ENCODE measurements at places on chromosomes 6 and 20.

GRCh38 chr6:81480139-81480538, 272.3 kb downstream of the TENT5A start:
- DNase-seq = no peak

- DNase-seq = no peak
Measured at GRCh38 chr6:14406614-14407331, 289.2 kb downstream of the CD83 start.

DNA sequence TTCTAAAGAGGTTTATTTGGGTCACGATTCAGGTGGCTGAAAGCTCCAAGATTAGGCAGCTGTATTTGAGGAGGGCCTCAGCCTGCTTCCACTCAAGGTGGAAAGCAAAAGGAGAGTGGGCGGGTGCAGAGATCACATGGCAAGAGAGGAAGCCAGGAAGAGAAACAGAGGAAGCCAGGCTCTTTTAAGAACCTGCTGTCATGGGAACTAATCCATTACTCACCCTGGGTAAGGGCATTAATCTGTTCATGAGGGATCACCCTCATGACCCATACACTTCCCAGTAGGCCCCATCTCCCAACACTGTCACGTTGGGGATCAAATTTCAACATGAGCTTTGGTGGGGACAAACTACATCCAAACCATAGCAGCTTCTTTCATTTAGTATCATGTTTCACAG, 53.9 kb downstream of the DHX35 start:
- no peak for DNase-seq

DNA sequence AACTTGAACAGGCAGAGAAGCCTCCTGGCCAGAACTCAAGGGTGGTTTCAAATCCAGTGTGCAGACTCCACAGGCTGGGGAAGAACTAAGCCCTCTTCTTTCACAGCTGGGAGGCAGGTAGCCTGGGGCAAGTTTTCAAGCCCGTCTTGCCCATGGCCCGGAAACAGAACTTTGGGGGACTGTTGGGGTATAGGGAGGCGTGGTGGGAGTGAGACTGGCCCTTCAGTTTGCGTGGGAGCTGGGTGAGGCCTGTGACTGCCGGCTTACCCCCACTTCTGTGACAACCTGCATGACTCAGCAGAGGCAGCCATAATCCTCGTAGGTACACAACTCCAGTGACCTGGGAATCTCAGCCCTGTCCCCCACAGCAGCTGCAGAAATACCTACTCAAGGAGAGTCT, 1125.7 kb downstream of the HACE1 start:
- DNase-seq = no peak

- no peak for DNase-seq
Measured at GRCh38 chr20:49636447-49636846, 68.5 kb upstream of the PTGIS start.

GRCh38 chr6:40672087-40672486, 84.9 kb upstream of the LRFN2 start:
- DNase-seq = no peak

- no peak for DNase-seq
Measured at GRCh38 chr6:133583907-133584427, 304.9 kb upstream of the TCF21 start.

DNA sequence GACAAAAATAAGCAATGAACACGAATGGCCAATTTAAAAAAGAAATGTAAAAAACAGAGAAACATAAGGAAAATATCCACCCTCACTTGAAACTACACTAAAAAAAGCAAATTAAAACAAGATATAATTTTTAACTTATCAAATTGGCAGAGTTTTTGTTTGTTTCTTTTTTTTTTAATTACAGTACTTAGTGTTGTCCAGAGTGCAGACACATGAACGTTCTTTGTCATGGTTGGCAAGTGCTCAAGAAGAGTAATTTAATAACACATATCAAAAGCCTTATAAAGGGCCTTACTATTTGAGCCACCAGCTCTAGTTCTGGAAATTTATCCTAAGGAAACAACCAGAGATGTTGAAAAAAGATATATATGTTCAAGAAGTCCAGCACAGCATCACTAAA, 142.3 kb downstream of the ATXN1 start:
- DNase-seq = no peak

DNA sequence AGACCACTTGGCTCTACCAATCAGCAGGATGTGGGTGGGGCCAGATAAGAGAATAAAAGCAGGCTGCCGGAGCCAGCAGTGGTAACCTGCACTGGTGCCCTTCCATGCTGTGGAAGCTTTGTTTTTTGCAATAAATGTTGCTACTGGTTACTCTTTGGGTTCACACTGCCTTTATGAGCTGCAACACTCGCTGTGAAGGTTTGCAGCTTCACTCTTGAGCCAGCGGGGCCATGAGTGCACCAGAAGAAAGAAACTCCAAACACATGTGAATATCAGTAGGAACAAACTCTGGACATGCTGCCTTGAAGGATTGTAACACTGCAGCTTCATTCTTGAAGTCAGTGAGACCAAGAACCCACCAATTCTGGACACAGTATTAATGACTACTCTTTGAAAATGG, 89.9 kb upstream of the MBOAT1 start:
- DNase-seq = no peak

DNA sequence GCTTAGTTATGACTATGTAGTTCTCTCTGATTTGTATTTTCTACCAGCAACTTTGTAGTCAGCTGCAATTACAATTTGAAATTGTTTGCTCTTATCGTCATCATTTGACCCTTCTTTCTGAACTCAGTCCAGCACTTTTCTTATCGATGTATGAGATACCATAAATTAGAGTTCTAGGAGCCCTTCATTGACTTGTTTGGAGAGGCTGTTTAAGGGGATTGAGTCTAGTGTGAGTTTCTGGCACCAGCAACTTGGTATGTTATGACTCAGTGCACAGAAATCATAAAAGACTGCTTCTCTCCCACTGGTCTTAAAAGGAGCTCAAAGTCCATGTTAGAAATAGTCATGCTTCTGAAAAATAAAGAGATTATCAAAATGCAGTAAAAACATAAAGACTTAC, 190.3 kb downstream of the TENT5A start:
- no peak for DNase-seq

GRCh38 chr6:75853806-75854205, 104.8 kb downstream of the MYO6 start:
- DNase-seq = no peak

DNA sequence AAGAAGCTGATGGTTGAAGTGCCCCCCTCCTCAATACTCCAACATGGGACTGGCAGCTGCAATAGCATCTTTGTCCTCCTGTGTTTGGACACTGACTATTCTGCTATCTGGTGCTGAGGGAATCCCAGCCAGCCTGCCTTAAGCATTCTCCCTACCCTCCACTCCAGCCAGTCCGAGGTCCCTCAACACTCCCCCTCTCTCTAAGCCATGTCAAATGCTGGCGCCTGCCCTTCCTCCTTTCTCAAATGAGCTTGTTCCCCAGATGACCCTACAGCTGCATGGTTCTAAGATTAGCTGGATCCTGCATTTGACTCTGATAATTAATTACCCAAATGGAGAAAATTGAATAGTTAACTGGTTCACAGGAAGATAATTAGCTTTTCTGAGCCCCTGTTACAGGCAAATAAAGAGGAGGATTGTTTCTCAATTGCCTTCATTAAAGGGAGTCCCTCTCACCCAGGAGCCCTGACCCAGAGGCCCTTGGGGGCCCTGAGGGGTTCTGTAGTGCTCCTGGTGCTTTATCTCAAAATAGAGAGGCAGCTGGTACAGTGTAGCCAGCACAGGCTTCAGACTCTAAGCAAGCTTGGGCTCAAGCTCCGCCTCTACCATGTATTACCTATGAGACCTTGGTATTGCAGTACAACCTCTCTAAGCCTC, 37.9 kb upstream of the CHD6 start:
- DNase-seq = no peak

DNA sequence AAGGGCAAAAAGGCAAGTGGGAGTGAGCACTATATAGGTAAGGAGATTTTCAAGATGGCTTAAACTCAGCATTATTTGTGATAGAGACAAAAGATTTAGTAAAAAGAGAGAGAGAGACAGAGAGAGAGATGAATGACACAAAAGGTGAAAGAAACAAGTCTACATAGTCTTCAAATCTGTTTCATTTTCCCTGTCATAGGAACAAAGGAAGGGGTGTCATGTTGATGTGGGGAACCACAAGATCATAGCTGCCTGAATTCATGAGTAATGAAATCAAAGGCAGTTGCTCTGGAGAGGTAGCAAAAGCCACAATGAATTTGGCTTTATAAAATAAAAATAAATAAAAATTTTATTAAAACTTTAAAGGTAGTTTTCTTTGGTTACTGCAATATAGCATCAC, 67.2 kb upstream of the PHIP start:
- no peak for DNase-seq

GRCh38 chr6:72580281-72580940, 41.5 kb upstream of the KCNQ5 start:
- no peak for DNase-seq

DNA sequence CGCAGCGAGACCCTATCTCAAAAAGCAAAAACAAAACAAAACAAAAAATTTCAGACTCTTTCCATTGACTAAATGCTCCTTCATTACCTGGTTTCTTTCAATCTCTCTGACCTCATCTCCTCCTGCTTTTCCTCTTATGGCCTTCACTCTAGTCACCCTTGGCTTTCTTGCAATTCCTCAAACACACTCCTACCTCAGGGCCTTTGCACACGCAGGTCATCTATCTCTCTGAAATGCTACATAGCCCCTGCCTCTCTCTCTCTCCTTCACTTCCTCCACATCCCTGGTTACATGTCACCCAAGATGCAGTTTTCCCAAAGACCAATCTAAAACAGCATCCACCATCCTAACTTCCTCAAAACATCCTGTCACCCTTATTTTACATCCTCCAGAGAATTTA, 96.8 kb downstream of the PREX1 start:
- DNase-seq = no peak

All from T-helper 1 cell (primary cell).